ENCODE measurements at places on chromosomes 7 and 10. TPM values are rescaled to one million over a fixed set of nuclear protein-coding genes. Genes with fewer than 3 reads are reported as not detected.

DNA sequence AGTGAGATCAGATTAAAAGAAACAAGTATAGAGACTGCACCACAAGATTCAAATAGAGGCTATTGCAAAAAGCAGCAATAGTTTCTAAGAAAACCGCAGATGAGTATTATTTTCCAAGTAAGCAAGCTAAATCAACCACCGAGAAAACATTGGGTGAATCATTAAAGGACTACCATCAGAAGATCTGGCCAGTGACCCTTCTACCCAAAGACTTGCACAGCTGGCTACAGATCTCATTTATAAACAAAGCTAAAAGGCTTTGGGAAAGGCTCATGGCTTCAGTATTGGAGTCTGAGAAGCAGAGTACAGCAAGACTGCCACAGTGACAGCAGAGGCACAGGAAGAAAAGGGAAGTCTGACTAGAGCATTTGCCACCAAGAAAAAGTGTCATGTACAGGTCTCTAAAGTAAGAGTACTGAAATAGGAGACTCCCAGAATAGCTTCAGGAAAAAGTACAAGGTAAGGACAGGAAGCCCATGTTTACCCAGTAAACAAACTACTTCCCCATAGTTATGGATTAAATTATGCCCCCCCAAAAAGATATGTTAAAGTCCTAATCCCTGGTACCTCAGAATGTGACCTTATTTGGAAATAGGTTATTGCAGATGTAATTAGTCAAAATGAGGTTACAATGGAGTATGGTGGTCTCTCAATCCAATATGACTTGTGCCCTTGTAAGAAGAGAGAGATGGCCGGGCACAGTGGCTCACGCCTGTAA is 19.0 kb downstream of the STEAP1 start:
- no peaks in the 10 kb centered on the region for H3K4me1 ChIP-seq
- H3K4me3 ChIP-seq, result no peak overlapping the region
- H3K27me3 ChIP-seq, result peaks cover 4% of the 10 kb centered on the region
- no peaks in the 10 kb centered on the region for H3K36me3 ChIP-seq
- DNase-seq, result no peak
- no peak overlapping the region for H3K27ac ChIP-seq

DNA sequence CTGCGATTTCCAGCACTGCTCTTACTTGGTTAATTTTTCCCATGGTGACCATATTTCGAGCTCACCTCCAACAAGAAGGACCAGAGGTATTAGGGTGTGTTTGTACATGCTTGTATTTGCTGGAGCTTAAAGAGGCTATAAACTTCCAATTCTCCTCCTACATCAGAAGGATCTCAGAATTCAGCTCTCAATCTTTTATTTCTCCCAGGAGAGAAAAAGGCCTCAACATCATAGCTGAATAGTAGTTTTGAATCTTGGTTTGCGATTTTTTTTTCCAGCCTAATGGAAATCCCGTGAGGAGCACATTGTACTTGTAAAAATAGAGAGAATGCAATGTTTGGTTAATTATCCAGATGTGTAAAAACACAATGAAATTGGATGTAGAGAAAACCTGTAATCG is 69.7 kb downstream of the CPVL start:
- H3K27ac ChIP-seq, result no peak overlapping the region
- H3K4me3 ChIP-seq, result no peak overlapping the region
- no peak for DNase-seq
- no peaks in the 10 kb centered on the region for H3K36me3 ChIP-seq
- peaks cover 2% of the 10 kb centered on the region for H3K27me3 ChIP-seq
- no peaks in the 10 kb centered on the region for H3K4me1 ChIP-seq

GRCh38 chr7:149637911-149638565 is 135.3 kb downstream of the ZNF467 start:
- H3K36me3 ChIP-seq, result no peaks in the 10 kb centered on the region
- no peak for DNase-seq
- no peak overlapping the region for H3K4me3 ChIP-seq
- peaks cover 7% of the 10 kb centered on the region for H3K27me3 ChIP-seq
- H3K27ac ChIP-seq, result no peak overlapping the region

DNA sequence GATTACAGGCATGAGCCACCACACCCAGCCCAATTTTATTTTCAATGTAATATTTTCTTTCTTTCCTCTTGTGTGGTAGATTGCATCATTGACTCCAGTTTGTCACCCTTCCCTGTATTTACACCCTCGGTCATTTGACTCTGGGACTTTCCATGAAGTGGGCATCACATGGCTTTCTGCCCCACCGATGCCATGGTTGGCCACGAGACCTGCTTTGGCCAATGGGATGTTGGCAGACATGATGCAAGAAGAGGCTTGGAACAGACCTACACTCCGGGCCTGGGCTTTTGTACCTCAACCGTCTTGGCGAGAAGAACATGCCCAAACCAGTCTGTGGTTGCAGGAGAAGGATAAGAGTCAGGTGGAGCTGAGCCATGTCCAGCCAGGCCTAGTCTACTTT is 38.8 kb upstream of the CACUL1 start:
- H3K27me3 ChIP-seq, result no peaks in the 10 kb centered on the region
- H3K4me1 ChIP-seq, result no peaks in the 10 kb centered on the region
- no peak for DNase-seq
- no peaks in the 10 kb centered on the region for H3K36me3 ChIP-seq
- H3K27ac ChIP-seq, result no peak overlapping the region
- H3K4me3 ChIP-seq, result no peak overlapping the region

- no peaks in the 10 kb centered on the region for H3K36me3 ChIP-seq
- DNase-seq, result no peak
- H3K4me1 ChIP-seq, result peaks cover 8% of the 10 kb centered on the region
- no peak overlapping the region for H3K4me3 ChIP-seq
- peaks cover 4% of the 10 kb centered on the region for H3K27me3 ChIP-seq
Measured at GRCh38 chr7:100515072-100515532, 23.9 kb upstream of the AGFG2 start.

GRCh38 chr7:72446591-72447462 is 34.7 kb upstream of the CALN1 start:
- H3K36me3 ChIP-seq, result no peaks in the 10 kb centered on the region
- H3K27me3 ChIP-seq, result peaks cover 4% of the 10 kb centered on the region
- no peak for DNase-seq
- H3K4me3 ChIP-seq, result no peak overlapping the region

DNA sequence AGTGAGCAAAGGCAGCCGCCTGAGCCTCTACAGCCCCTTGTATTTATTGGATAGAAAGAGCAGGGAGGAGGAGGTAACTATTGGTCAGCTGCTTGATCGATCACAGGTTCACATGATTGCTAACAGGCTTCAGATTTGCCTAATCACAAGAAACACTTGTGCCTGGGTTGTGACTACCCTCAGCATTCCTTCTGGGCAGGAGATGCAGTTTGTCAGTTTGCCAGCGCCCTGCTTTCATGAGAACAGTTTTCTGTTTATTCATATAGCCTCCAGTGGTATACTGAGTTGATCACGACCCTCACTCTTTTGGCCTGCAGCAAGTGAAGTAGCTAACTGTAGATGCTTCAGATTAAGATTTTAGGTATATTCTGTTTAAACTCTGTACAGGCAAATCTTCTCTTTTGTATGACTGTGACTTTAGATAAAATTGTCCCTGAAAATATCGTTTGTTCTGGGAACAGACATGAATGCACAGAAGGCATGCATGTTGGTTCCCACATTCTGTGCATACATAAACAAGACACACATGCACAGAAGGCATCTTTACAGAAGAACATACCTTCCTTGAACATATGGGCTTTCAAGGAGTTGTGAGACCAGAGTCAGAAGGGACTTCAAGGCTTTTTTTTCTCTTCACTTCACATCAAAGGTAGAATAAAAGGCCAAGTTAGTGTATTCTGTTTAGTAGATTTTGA is 422.4 kb upstream of the STEAP1 start:
- H3K27ac ChIP-seq, result no peak overlapping the region
- no peaks in the 10 kb centered on the region for H3K36me3 ChIP-seq
- no peak for DNase-seq

GRCh38 chr7:650339-651031 is 76.0 kb upstream of the DNAAF5 start:
- H3K4me1 ChIP-seq, result no peaks in the 10 kb centered on the region
- no peak overlapping the region for H3K4me3 ChIP-seq
- H3K36me3 ChIP-seq, result peaks cover 3% of the 10 kb centered on the region

- peaks cover 4% of the 10 kb centered on the region for H3K27me3 ChIP-seq
- H3K27ac ChIP-seq, result no peak overlapping the region
- no peaks in the 10 kb centered on the region for H3K36me3 ChIP-seq
- H3K4me3 ChIP-seq, result no peak overlapping the region
- DNase-seq, result no peak
Measured at GRCh38 chr7:143494622-143495021, 16.9 kb downstream of the TAS2R41 start.

GRCh38 chr10:130336617-130337304 is 200.6 kb downstream of the GLRX3 start:
- no peaks in the 10 kb centered on the region for H3K27me3 ChIP-seq
- H3K4me3 ChIP-seq, result no peak overlapping the region
- peaks cover 12% of the 10 kb centered on the region for H3K36me3 ChIP-seq
- H3K4me1 ChIP-seq, result no peaks in the 10 kb centered on the region

GRCh38 chr7:126727930-126728391 is 524.8 kb downstream of the GRM8 start:
- peaks cover 2% of the 10 kb centered on the region for H3K27me3 ChIP-seq
- no peak overlapping the region for H3K27ac ChIP-seq
- no peak overlapping the region for H3K4me3 ChIP-seq
- no peak for DNase-seq

DNA sequence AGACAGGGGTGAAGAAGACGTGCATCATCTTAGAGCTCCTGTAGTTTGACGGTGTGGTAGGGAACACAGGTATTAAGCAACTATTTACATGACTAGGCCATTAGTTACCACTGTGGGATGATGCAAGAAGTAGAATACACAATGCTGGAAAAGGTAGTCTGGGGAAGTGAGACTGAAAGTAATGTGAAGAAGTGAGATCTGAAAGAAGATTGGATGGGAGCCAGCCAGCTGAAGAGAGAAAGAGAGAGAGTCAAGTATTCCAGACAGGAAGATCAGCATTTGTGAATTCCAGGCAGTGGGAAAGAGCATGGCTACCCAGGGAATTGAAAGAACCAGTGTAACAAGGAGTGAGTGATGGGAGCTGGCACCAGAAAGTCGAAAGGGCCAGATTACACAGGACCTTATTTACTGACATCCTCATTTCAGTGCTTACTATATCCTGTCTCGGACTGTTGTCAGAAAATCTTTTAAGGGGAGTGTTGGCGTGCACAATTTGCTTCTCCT is 4.0 kb upstream of the CFAP58 start:
- peaks cover 9% of the 10 kb centered on the region for H3K4me1 ChIP-seq
- peaks cover 4% of the 10 kb centered on the region for H3K27me3 ChIP-seq
- H3K4me3 ChIP-seq, result no peak overlapping the region

- H3K27ac ChIP-seq, result no peak overlapping the region
- H3K27me3 ChIP-seq, result peaks cover 11% of the 10 kb centered on the region
- peaks cover 3% of the 10 kb centered on the region for H3K36me3 ChIP-seq
- H3K4me1 ChIP-seq, result peaks cover 6% of the 10 kb centered on the region
Measured at GRCh38 chr7:102292813-102293798, 6.4 kb downstream of the SH2B2 start.

DNA sequence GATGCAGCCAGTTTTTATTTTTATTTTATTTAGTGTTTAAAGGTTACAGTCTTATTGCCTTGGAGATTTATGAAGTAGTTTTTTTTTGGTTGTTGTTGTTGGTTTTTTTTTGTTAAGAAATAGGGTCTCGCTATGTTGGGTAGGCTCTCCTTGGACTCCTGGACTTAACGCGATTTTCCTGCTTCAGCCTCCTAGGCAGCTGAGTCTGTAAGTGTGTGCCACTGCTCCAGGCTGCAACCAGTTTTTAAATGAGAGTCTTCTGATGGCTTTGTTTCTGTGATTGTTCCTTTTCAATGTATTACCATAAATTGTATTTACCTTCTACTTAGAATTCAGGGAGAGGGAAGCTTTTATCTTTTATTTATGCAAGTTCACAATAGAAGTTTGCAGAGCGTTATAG is 62.8 kb downstream of the BICC1 start:
- no peak for DNase-seq
- no peak overlapping the region for H3K4me3 ChIP-seq
- H3K27me3 ChIP-seq, result no peaks in the 10 kb centered on the region
- no peaks in the 10 kb centered on the region for H3K4me1 ChIP-seq

DNA sequence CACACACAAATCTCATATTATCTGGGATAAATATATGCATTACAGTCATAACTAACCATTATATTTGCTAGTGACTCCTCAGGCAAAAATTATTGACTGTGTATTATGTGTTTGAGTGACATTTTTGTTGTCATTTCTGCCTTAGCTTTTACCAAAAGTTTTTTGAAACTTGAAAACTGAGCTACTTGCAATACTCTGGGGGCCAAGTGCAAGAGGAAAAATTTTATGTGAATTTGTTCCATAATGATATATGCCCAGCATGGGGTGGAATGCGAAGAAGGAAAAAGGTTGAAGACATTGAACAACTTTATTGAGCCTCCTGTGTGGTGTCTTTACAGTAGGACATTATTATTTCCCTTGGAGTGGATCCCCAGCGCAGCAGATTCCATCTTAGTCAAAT is 176.8 kb upstream of the FERD3L start:
- H3K36me3 ChIP-seq, result no peaks in the 10 kb centered on the region
- no peaks in the 10 kb centered on the region for H3K27me3 ChIP-seq
- H3K4me3 ChIP-seq, result no peak overlapping the region
- peaks cover 11% of the 10 kb centered on the region for H3K4me1 ChIP-seq
- DNase-seq, result no peak
- no peak overlapping the region for H3K27ac ChIP-seq

DNA sequence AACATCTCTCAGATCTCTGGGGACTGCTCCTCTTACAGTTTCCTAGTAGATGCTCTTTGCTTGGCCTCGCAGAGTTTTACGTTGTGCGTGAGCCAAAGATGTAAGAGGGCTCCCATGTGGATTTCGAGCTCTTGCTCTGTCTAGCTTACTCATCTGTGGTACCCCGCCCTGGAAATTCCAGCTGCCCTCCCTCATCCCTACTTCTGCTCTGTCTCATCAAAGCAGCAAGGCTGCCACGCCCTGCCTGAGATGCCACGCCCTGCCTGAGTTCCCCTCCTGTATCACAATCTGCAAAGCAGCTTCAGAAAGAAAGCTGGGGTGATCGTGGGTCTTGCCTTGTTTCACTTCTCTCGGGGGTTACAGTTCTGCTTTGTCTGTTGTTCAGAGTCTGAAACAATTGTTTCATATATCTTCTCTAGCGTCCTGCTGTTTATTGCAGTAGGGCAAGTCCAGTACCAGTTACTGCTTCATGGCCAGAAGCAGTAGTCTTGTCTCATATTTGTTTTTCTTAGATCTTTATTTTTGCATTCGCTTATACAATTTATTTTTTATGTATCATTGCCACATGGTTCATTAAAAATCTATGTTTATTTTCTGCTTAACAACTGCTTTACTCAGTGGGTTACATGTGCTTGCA is 36.1 kb upstream of the CCNY start:
- H3K4me3 ChIP-seq, result no peak overlapping the region
- no peak for DNase-seq
- no peak overlapping the region for H3K27ac ChIP-seq
- no peaks in the 10 kb centered on the region for H3K36me3 ChIP-seq
- H3K27me3 ChIP-seq, result peaks cover 3% of the 10 kb centered on the region
- H3K4me1 ChIP-seq, result peaks cover 7% of the 10 kb centered on the region

SPOCK2 gene
- total RNA-seq, result 3.4 TPM

HKDC1 gene
- total RNA-seq, result 0.31 TPM
